ENCODE measurements at places on chromosomes 16 and 17. TPM values are rescaled to one million over a fixed set of nuclear protein-coding genes. Genes with fewer than 3 reads are reported as not detected.

The TBX6 gene
- total RNA-seq = not detected

The CYGB gene
- total RNA-seq = 14.3 TPM

The WNT9B gene
- not detected for total RNA-seq

The ANKRD40CL gene
- total RNA-seq = 40.8 TPM

The CCT6B gene
- total RNA-seq = not detected

The C16orf96 gene
- not detected for total RNA-seq

The HASPIN gene
- total RNA-seq = not detected

The C16orf92 gene
- total RNA-seq = not detected

The KIF18B gene
- total RNA-seq = 1.7 TPM

The THUMPD1 gene
- total RNA-seq = 64.8 TPM

The CACNG3 gene
- not detected for total RNA-seq

The TEKT5 gene
- not detected for total RNA-seq

DNA sequence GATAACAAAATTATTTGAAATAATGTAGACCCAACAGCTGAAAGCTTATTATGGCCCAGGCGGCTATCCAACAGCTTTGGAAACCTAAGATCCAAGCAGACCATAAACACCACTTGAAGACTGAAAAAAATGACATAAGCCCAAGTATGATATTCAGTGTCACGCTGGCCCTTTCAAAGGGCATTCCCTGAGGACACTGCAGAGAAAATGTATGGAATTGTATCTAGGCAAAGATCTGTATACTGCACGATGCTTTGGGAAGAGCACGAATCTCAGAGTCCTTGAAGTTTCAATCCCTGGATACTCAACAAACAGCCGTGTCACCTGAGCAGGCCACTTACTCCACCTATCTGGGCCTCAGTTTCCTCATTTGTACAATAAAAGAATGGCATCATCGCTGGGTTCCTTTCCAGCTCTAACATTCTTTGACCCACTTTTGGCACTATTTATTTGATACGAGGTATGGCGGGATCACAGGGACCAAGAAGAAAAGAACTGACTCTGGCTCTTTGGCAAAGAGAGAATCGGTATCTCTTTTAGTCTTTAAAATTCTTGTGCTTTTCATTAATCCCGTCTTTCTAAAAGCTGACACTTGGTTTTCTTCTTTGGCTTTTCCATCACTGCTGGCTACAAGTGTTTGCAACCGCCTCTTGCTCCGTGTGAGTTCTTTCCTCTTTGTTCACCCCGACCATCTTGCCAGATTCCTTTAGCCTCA lies 1.2 kb downstream of the STAT5B start:
- H3K27me3 ChIP-seq = no peaks in the 10 kb centered on the region
- no peaks in the 10 kb centered on the region for H3K4me1 ChIP-seq

GRCh38 chr17:13004336-13004735 lies 13.5 kb downstream of the ELAC2 start:
- no peak for DNase-seq
- H3K4me3 ChIP-seq = no peak overlapping the region
- H3K4me1 ChIP-seq = no peaks in the 10 kb centered on the region
- H3K27ac ChIP-seq = no peak overlapping the region

GRCh38 chr16:86096850-86097249 lies 197.9 kb downstream of the IRF8 start:
- no peaks in the 10 kb centered on the region for H3K27me3 ChIP-seq
- no peak overlapping the region for H3K4me3 ChIP-seq
- H3K27ac ChIP-seq = no peak overlapping the region

GRCh38 chr16:75552951-75553350 lies 3.1 kb downstream of the TMEM231 start:
- DNase-seq = no peak
- no peaks in the 10 kb centered on the region for H3K27me3 ChIP-seq
- H3K4me3 ChIP-seq = no peak overlapping the region
- no peak overlapping the region for H3K27ac ChIP-seq
- H3K36me3 ChIP-seq = no peaks in the 10 kb centered on the region
- H3K4me1 ChIP-seq = peaks cover 11% of the 10 kb centered on the region

DNA sequence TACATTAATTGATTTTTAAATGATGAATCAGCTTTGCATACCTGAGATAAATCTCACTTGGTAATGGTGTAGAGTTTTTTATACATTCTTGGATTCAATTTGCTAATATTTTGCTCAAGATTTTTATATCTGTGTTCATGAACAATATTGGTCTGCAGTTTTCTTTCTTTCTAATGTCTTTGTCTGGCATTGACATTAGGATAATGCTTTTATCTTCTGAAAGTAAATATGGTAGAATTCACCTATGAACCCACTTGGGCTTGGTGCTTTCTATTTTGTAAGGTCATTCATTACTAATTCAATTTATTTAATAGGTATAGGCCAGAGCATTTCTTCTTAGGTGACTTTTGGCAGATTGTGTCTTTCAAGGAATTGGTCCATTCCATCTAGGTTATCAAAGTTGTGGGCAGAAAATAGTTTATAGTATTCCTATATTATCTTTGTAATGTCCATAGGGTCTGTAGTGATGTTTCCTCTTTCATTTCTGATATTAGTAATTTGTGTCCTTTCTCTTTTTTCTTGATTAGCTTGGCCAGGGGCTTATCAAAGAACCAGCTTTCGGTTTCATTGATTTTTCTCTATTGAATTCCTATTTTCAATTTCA lies 45.6 kb downstream of the NACA2 start:
- H3K4me3 ChIP-seq = no peak overlapping the region
- H3K36me3 ChIP-seq = no peaks in the 10 kb centered on the region
- DNase-seq = no peak
- H3K27ac ChIP-seq = no peak overlapping the region
- no peaks in the 10 kb centered on the region for H3K4me1 ChIP-seq
- H3K27me3 ChIP-seq = peaks cover 54% of the 10 kb centered on the region

- H3K36me3 ChIP-seq = peaks cover 27% of the 10 kb centered on the region
- no peaks in the 10 kb centered on the region for H3K4me1 ChIP-seq
These were observed 9.3 kb downstream of the NUBP1 start for GRCh38 chr16:10752843-10753523.

DNA sequence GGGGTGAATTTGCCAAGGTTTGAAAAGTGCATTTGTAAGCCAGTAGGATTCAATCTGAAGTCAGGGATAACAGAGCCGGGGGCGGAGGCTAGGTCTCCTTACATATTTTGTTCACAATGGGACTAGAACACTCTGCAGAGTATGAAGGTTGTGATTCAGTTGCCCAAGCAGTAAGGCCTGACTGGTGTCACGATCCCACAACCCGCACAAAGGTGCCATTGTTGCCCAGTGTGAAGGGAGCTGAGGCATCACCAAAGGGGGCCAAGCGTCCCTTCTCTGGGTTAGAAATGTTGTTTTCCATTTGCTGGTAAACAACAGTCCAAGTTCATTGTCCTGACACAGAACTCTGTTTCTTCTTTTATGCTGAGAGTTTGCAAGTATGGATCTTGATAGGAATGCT lies 471.8 kb downstream of the MAF start:
- H3K27me3 ChIP-seq = no peaks in the 10 kb centered on the region
- no peak for DNase-seq
- no peak overlapping the region for H3K4me3 ChIP-seq
- no peaks in the 10 kb centered on the region for H3K4me1 ChIP-seq
- H3K27ac ChIP-seq = no peak overlapping the region
- no peaks in the 10 kb centered on the region for H3K36me3 ChIP-seq

DNA sequence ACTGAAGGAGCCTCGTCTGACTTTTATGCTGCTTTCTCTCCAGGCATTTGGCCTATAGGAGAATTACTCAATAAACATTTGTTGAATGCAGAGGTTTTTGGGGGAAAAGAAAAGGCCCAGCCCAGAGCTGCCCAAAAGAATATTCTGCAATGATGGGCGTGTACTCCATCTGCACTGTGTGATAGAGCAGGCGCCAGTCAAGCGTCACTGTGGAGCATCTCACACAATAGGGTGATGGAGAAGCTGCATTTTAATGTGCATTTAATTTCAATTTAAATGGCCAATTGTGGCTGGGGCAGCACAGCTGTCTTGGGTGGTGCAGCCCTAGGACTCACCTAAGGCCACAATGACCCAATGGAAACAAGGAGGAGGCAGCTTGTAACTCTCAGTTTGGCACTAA lies 20.6 kb downstream of the GLYR1 start:
- peaks cover 7% of the 10 kb centered on the region for H3K4me1 ChIP-seq
- DNase-seq = no peak
- no peaks in the 10 kb centered on the region for H3K36me3 ChIP-seq
- H3K4me3 ChIP-seq = no peak overlapping the region
- H3K27me3 ChIP-seq = no peaks in the 10 kb centered on the region
- H3K27ac ChIP-seq = no peak overlapping the region

GRCh38 chr17:17391668-17392370 lies 85.0 kb upstream of the MED9 start:
- H3K4me3 ChIP-seq = no peak overlapping the region
- no peak overlapping the region for H3K27ac ChIP-seq
- H3K4me1 ChIP-seq = no peaks in the 10 kb centered on the region
- H3K36me3 ChIP-seq = no peaks in the 10 kb centered on the region

- peaks cover 28% of the 10 kb centered on the region for H3K4me1 ChIP-seq
- H3K27ac ChIP-seq = no peak overlapping the region
- no peak for DNase-seq
- H3K36me3 ChIP-seq = no peaks in the 10 kb centered on the region
- H3K27me3 ChIP-seq = no peaks in the 10 kb centered on the region
These were observed 2.7 kb downstream of the NLRP1 start for GRCh38 chr17:5581655-5582054.

DNA sequence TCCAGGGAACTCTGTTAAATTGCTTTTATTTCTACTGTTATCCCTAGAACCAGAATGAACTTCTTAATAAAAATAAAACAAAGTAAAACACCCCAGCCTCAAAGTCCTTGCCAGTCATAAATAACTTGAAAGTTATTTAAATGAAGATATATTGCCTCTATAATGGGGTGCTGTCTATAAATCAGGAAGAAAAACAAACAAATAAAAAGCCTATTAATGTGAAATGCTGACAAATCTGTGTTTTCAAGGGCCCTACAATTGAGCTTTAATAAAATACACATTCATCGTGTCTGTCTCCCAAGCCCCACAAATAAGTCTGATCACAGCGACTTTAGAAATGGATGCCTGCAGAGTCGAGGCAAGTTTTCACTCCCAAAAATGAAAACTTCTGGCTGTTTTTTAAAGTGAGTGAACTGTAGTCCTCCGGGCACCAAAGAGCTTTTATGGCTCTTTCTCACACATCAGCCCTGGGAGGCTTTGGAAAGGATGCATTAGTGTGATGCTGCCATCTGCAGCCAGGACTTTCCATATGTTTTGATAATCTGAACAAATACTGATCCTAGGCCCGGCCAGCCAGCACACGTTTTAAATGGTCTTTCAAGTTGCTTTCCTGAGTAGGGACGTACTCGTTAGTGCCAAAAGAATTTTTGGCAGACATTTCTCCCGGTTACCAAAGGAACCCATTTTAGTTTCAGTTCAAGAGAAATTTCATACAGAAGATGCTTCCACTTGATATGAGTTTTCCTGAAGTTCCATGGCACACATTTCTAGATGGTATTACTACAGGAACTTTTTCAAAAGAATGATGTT lies 16.3 kb downstream of the NACA2 start:
- no peak overlapping the region for H3K4me3 ChIP-seq
- no peak overlapping the region for H3K27ac ChIP-seq
- H3K4me1 ChIP-seq = no peaks in the 10 kb centered on the region
- H3K36me3 ChIP-seq = no peaks in the 10 kb centered on the region
- no peak for DNase-seq
- peaks cover 19% of the 10 kb centered on the region for H3K27me3 ChIP-seq

DNA sequence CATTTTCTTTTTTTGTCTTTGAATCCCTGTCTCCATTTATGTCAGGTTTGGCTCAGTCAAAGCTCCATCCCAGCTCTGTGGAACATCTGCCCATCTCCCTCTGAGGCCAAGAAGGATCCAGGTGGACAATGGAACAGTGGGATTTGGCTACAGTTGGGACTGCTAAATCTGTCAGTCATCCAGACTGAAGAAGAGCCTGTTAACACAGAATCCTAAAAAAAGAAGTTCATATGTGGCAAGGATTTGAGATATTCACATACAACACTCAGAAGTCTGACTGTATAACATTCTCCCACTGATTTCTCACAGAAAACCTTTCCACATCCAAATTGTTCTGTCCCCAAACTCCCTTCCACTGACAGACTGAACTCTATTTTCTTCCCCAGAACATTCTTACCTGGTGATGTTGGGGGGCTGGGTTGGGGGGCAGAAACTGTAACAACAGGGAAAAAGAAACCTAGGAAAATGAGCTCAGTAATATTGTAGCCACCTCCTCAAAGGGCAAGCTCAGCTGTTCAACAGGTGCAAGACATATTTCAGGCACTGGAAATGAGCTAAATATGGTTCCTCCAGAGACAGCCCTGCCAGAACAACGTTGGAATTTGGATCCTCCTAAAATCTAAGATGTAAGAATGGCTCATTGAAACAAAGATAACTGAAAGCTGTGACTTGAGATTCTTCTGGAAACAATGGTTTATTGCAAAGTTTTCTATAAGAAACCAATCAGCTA lies 301.5 kb upstream of the CDH5 start:
- no peak overlapping the region for H3K4me3 ChIP-seq
- H3K27me3 ChIP-seq = no peaks in the 10 kb centered on the region
- H3K4me1 ChIP-seq = no peaks in the 10 kb centered on the region

All from transverse colon (tissue), 4 donors.